HCT116 (cell line): ENCODE measurements at places on chromosomes 13 and 19. TPM values are rescaled to one million over a fixed set of nuclear protein-coding genes. Genes with fewer than 3 reads are reported as not detected.

DNA sequence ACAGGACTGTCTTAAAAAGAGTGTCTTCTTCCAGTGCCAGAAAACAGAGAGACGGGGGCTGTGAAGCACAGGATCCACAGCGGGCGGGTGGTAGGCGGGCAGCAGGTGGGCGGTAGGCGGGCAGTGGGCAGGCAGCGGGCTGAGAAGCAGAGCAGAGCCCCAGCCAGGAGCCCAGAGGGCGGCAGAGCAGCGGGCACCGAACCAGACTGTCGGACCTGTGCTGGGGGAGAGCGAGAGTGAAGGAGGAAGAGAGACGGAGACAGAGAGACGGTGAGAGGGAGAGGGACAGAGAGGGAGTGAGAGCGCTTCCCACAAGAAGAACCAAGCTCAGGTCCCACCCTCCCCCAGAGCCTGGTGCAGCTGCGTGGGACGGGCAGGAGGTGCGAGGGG lies 30.3 kb downstream of the RASA3 start:
- no peak for DNase-seq

- DNase-seq = no peak
Measured at GRCh38 chr19:41327576-41328156, 17.7 kb downstream of the CCDC97 start.

DNA sequence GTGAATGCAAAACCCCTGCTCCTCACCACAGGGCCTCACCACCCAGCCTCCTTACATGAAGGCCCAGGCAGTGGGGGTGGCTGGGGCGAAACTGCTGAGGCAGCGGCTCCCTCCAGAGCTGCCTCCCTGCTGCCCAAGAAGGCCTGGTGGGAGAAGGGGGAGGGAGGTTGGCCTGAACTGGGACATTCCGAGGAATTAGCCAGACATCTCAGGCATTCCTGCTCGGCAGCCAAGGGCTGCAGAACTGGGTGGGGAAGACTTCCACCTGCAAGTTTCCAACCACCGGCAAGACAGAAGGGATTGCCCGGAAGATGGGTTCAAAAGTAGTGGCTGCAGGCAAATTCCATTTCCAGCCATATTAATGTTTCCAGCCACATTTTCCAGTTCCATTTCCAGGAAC lies 2.3 kb upstream of the PSPN start:
- DNase-seq = no peak

DNA sequence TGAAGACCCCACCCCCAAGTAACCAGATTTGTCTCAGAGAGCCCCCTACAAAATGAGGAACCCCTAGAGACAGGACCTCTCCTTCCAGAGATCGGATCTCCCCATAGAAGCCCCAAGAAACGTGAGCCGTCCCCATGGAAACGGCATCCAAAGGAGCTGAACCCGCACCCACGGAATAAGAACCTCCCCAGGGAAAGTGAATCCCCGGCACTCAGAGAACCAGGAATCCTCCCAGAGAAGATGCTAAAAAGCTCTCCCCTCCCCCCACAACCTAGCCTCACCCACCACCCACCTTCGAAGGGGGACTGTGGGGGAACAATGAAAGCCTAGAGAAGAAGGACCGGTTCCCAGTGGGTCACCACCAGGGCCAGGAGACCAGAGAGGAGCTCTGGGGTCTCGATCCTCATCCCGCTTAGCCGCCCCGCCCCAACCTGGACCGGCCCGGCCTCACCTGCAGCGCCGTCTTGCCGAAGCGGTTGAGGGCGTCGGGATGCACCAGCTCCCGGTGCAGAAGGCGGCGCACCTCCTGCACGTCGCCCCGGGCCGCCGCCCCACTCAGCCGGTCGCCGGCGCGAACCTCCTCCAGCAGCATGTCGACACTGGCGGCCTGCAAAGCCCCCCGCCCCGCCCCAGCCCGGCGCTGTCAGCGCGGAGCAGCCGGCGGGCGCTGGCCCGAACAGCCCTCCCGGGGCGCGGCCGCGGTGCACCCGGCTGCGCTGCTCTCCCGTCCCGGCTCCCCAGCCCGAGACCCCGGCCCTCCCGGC lies 535 bp downstream of the CDKN2D start:
- DNase-seq = no peak

DNA sequence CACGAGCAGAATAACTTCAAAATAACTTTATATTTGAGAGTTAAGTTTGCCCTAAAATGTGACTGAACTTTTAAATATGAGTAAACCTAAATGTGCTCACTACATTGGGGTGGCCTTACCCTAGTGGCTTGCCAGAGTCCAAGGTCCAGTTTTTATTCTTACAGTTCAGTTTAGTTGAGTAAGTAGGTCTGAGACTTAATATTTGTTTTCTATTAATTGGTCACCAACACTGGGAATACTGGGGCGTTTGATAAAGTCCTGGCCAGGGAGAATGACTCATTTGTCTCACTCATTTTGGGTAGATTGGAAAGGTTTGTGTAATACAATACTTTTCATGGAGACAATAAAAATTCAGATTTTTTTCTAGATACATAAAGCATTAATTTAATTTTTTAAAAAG lies 127.8 kb upstream of the SPATA13 start:
- no peak for DNase-seq

DNA sequence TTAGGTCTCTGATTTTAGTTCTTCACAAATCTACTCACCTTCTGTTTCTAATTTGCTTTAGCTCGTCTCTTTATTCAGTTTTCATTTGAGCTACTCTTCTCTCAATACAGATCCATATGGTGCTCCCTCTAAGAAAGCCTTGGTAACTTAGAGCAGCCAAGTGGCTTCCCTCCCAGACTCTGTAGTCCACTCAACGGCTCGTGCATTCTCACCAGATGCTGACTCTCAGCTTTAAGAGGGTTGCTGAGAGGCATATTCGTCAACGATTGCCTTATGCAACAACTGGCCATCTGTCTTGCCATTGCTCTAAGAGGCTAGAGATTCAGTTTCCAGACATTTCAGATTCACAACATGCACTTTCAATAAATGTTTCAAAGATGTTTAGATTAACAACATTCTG lies 785.8 kb upstream of the SLC10A2 start:
- DNase-seq = no peak

DNA sequence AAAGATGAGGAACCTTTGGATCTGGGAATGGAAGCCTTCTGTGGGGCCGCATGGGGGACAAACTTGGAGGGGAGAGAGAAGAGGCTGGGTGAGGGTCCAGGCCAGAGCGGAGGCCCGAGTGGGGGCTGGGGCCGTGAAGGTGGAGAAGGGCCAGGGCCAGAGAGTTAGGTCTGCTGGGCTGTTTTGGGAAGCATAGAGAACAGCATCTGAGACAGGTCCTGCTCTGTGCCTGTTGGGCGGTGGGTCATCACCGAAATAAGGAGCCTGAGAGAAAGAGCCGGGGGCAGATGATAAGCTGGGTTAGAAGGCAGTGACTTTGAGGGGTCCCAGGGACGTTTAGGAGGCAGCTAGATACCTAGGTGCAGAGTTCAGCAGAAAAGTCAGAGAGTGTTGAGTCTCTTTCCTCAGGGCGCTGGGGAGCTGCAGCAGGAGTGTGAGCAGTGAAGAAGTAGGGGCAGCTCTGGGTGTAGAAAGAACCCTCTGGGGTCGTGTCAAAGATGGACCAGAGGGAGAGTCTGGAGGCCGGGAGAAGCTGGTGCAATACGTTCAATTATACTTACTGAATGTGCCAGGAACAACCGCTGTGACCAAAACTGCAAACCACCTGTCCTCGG lies 2.7 kb downstream of the SPACA6 start:
- DNase-seq = no peak

DNA sequence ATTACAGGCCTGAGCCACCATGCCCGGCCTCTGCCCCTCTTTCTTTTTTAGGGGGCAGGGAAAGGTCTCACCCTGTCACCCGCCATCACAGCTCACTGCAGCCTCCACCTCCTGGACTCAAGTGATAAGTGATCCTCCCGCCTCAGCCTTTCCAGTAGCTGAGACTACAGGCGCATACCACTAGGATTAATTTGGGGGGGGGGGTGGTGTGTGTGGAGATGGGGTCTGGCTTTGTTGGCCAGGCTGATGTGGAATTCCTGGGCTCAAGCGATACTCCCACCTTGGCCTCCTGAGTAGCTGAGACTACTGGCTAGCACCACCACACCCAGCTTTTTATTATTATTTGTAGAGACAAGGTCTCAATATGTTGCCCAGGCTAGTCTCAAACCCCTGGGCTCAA lies 4.2 kb downstream of the APOE start:
- DNase-seq = no peak

GRCh38 chr13:36313047-36313969 lies 15.7 kb upstream of the CCDC169 start:
- no peak for DNase-seq

GRCh38 chr13:18996221-18996620 lies 185.4 kb downstream of the TUBA3C start:
- DNase-seq = no peak

DNA sequence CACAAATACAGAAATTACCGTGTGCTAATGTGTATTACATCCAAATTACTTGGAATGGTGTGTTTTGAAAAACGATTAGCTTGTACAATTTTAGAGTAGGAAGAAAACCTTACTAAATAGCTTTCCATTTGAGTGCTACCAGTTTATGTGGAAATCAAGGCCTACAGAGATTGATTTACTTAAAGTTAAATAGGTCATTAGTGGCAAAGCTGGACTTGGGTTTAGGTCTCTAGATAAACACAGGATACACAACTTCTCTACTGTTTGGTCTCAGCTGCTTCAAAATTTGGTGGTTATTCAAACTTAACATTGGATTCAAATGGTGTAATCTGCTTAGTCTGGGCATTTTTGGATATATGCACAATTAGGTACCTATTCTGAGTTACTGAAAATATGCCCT lies 21.4 kb downstream of the PCCA start:
- DNase-seq = no peak

DNA sequence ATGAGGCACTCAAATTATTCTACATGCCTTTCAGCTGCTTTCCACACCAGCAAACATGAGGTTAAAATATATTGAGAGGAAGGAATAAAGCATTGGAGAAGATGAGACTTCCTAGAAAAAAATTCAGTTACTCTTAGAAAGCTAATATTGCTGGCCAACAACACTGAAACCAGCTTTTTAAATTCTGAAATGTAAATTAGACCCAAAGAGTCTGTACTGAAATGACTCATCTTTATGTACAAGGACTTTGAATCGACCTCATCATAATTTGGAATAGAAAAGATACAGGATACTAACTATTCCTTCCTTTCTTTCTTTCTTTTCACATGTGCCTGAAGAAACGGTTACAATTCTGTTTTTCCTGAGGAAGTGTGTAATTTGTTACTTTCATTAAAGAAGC lies 6.5 kb upstream of the HSPH1 start:
- DNase-seq = no peak

DNA sequence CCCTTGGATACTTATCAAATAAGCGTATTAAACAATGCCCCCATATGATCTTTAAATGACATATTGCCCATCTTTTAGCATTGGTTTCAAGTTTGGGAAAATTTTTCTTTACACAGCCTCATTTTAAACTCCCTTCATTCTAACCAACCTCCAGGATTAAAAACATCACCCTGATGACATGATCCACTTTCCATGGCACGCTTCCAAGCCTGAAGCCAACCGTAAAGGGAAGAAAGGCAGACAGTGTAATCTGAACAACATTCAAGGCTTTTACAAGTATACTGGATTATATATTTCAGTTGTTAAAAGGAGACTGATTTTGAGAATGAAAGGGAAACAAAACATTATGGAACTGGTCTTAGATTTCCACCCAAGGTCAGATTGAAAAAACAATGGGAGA lies 1721.9 kb downstream of the OLFM4 start:
- DNase-seq = no peak

GRCh38 chr19:16673231-16673630 lies 12.3 kb downstream of the TMEM38A start:
- no peak for DNase-seq

DNA sequence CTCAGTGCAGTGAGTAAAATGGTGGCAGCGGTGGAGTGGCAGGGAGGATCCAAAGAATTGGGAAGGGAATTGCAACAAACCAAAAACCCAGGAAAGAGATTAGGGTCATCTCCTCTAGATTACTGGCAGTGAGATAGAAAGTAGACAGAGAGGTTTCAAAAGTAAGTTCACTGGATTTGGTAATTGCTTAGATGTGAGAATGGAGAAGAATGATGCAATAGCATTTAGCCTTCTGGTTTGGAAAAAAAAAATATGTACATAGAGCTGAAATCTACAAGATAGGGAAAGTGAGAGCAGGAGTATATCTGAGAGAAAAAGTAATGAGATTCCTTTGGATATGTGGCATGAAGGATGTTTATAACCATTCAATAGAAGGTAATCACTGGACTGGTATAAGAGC lies 482.6 kb upstream of the GPC6 start:
- DNase-seq = no peak

- no peak for DNase-seq
Measured at GRCh38 chr13:62418872-62419271, 1003.2 kb upstream of the PCDH20 start.

DNA sequence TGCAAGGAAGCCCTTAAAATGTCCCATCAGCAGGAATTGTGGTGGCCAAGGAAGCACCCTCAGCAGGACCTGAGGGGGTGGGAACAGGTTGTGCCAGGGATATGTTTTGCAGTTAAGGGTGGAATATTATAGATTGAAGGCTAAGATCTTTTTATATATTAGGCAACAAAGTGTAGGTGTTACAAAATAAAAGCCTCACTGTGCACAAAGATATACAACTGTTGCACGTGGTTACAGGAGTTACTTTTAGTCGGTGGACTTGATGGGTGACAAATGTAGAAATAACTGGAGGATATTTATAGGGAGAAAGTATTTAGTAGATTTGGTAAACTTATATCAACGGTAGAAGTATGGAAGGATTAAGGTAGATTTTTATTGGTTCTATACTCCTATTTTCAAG lies 35.1 kb downstream of the TBC1D4 start:
- DNase-seq = no peak

DNA sequence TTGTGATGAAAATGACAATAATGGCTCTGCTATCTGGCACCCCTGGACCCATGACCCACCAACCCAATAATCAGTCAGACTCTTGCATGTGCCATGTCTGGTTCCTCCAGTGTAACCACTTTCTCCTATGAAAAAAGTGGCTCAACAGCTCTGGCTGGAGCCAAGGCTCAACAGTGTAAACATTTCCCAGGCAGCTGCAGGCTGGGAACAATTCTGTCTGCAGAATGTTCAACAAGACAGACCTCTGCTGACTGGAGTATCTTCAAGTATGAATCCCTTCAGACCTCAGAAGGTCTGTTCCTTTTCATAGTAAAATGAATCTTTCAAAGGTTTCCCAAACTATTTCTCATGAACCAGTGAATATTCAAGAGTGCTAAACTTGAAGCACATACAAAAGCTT lies 410.1 kb upstream of the HTR2A start:
- no peak for DNase-seq

- no peak for DNase-seq
Measured at GRCh38 chr13:31011901-31012654, 79.6 kb downstream of the TEX26 start.

GRCh38 chr19:17576758-17577456 lies 21.5 kb downstream of the COLGALT1 start:
- DNase-seq = peak; percentile 87

DNA sequence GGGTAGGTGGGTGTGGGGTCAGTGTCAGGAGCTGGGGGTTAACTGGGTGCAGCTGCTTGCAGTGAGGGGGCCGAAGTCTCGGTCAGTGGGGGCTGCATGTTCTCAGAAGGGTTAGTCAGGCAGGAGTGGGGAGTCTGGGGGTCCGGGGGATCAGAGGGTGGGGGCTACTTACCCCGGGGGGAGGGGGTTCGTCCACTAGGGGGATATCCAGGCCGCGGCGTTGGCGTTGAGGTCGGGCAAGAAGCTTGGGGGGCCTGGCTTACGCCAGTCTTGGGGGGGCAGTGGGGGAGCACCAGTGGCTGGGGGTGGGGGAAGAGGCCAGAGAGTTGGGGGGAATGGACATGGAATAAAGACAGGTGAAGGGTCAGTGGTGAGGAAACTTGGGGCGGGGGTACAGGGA lies 9.1 kb downstream of the KCNC3 start:
- no peak for DNase-seq

- no peak for DNase-seq
Measured at GRCh38 chr13:73167028-73167820, 108.4 kb downstream of the KLF5 start.

KCNC3 gene
- total RNA-seq = 6.9 TPM

ZNF540 gene
- not detected for total RNA-seq
